Stimulated activated CD4-positive, alpha-beta T cell treated with anti-CD3 and anti-CD28 coated beads, Interleukin-2, amount 100 ng/mL, for 24 hours (primary cell): ENCODE measurements at places on chromosomes 16 and 17.

GRCh38 chr16:273547-274421, 2.0 kb downstream of the RGS11 start:
- no peak for DNase-seq

GRCh38 chr17:38447502-38448085, 19.3 kb downstream of the ARHGAP23 start:
- no peak for DNase-seq

DNA sequence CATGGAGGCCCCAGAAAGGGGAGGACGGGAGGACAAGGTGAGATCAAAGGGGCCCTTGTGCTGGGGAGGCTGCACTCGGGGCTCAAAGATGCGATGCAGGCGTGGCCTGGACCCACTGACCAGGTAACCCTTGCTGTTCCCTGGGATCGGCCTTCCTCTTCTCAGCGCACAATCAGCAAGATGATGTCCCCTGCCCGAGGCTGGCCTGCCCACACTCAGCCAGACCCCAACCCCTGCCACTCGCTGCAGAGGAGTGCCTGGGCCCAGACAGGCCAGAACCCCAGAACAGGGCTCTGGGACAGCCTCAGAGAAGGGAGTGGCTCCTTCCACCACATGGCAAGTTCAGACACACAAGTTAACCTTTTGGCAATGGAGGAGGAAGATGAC, 14.8 kb downstream of the KIFC3 start:
- no peak for DNase-seq

DNA sequence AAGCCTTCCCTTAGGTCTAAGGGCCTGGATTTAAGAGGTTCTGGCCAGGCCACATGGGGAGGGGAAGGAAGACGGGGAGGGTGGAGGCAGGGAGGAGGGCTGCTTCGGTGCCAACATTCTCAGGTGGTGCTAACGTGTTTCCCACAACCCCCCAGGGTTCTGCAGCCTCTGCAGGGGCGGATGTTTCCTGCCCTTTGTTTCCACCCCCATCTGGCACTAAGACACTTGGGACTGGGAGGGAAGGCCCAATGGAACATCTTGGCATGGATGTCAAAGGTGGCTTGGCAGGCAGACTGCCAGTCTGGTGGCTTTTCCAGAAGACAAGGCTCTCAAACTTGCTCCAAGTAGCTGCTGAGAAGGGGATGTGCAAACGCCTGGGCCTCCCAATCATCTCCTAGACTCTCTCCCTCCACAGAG, 12.7 kb downstream of the HIC1 start:
- DNase-seq: no peak

DNA sequence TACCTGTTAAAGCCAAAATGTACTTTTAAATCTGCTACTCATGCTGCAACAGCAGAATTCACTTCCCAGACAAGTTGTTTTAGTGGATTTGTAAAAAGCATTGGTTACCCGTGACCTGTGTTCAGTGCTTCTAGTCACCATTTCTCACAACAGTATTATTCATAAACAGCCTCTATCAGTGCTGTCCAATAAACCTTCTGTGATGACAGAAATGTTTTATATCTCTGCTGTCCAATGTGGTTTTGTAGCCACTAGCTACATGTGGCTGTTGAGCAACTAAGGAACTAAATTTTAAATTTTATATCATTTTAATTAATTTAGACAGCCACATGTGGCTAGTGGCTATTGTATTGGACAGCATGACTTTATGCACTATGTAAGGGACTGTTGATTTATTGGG, 12.6 kb downstream of the MAP3K3 start:
- no peak for DNase-seq

GRCh38 chr17:18017958-18018357, 21.0 kb downstream of the ATPAF2 start:
- DNase-seq: no peak

DNA sequence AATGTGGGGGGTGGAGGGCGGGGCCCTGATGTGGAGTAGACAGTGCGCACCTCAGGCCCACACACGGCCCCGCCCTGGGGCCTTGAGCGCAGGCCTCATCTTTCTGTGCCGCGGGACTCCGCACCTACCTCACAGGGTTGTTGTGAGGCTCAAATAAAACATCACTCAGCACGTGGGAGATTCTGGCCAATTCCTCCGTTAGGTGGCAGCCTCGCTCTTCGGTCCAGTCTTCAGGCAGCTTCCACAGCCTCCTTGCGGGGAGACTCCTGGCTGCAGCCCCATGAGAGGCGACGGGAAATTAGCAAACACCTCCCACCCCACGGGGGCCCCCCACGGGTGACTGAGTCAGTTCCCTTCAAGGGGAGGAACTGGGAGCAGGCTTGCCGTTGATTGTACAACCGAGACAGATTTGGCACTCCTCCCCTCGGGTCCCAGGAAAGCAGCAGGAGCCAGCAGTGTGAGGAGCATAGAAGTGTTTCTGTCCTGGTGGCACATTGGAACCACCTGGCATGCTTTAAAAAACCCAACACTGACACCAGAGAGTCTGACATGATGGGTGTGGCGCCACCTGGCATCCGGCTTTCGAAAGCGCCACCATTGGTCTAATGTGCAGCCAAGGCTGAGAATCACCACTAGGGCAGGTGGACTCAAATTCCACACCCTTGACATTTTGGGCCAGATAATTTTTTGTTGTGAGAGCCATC, 7.6 kb downstream of the MRM1 start:
- DNase-seq: no peak

DNA sequence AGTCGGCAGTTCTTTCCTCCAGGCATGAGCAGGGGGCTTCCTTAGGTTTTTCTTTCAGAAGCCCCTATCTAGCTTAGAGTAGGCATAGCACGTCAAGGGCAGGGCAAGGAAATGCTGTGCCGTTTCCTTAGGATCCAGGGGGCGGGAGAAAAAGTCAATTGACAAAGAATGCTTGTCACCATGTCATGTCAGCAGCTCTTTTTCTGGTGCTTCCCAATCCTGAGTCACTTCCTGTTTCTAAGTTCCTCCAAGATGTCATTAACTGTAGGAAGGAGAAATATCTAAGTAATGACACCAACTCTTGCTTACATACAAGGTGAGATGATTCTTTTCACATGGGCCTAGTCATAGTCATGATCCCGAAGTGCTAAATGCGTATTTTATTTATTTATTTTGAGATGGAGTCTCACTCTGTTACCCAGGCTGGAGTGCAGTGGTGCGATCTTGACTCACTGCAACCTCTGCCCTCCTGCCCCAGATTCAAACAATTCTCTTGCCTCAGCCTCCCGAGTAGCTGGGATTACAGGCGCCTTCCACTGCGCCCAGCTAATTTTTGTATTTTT, 35.2 kb downstream of the GJC1 start:
- DNase-seq: no peak

GRCh38 chr17:44830359-44831288, 537 bp upstream of the GJC1 start:
- DNase-seq: peak; percentile 23

DNA sequence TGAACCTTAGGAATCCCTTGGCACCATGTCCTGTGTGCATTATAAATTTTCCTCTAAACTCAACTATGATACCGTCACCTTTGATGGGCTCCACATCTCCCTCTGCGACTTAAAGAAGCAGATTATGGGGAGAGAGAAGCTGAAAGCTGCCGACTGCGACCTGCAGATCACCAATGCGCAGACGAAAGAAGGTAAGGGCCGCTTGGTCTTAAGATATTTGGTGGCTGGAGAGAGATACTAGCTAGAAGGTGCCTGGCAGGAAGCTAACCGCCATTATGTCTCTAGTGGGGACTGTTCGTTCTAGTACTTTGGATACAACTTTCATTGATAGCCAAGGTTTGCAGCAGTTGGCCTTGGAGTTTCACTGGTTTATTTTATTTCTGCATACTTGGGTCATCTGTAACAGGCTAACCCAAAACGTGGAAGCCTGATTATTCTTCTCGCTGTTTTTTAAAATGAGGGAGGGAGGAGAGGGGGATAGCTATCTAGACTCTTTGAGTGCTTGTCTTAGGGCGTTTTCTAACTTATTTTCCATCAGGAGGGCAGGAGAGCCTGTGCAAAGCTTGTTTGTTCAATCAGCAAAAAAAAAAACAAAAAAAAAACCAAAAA, 1.3 kb downstream of the RBBP6 start:
- no peak for DNase-seq

DNA sequence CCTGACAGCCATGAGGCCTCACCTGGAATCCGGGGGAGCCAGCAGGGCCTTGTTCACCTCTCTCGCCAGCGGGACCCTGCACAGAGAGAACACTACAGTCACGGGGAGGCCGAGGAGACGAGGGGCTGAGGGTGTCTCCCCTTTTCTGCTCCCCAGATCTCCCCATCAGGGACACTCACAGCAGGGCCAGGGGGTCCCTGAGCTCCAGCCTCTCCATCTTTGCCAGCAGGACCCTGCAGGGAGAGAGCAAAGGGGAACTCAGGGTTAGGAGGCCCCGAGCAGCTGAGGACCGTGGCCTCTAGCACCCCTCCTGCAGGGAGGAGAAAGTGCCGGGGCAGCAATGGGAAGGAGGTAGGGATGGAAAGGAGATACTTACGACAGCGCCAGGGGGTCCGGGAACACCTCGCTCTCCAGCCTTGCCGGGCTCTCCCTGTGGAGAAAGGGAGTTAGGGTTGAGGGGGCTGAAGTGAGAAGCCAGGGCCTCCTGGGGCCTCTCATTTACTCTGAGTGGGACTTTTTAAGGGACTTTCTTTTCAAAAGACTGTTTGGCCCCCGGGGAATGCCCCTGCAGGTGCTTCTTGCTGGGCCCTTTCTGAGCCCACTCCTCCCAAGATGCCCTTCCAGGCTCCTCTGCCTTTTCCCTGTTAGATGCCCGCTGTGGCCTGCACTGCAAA, 8.7 kb downstream of the COL1A1 start:
- DNase-seq: no peak

DNA sequence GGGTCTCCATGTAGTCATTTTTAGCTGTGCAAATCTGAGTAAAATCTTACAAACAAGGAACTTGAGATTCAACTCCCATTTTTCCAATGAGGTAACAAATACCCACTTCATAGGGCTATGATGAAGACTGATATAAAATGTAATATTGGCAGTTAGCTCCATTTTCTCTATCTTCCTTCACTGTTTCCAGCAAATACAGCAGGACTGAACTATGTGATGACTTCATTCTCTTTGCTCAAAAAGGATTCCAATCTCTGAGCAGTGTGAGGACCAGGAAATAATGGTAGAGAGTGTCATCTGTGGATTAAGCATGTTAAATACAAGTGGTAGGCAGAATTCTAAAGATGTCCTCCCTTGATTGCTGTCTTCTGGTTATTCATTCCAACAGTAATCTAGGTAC, 18.3 kb downstream of the RND2 start:
- DNase-seq: no peak

GRCh38 chr17:29091606-29092289, 48.8 kb downstream of the PIPOX start:
- DNase-seq: no peak

DNA sequence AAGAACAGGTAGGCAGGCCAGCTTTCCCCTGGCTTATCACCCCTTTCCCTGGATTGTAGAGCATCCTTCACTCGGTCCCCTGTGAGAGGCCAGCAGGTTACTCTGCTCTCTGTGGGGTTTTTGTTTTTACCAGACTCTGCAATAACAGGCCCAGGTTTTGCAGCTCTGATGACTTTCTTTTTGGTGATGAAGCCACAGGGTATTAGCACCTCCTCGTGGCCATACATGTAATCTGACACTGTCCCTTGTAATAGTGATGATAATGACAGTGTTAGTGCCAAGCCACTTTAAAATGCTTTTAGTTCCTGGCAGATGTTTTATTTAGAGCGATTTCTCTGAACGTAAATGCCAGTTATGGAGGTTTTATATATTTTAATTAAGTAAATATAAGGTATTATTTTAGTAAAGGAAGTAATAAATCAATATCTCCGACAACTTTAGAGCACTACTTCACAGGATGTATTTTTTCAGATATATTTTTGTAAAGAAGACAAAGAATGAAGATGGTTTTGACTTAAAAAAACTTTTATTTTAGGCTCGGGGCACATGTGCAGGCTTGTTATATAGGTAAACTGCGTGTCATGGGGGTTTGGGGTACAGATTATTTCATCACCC, 38.0 kb upstream of the CPHXL start:
- DNase-seq: peak; percentile 57

DNA sequence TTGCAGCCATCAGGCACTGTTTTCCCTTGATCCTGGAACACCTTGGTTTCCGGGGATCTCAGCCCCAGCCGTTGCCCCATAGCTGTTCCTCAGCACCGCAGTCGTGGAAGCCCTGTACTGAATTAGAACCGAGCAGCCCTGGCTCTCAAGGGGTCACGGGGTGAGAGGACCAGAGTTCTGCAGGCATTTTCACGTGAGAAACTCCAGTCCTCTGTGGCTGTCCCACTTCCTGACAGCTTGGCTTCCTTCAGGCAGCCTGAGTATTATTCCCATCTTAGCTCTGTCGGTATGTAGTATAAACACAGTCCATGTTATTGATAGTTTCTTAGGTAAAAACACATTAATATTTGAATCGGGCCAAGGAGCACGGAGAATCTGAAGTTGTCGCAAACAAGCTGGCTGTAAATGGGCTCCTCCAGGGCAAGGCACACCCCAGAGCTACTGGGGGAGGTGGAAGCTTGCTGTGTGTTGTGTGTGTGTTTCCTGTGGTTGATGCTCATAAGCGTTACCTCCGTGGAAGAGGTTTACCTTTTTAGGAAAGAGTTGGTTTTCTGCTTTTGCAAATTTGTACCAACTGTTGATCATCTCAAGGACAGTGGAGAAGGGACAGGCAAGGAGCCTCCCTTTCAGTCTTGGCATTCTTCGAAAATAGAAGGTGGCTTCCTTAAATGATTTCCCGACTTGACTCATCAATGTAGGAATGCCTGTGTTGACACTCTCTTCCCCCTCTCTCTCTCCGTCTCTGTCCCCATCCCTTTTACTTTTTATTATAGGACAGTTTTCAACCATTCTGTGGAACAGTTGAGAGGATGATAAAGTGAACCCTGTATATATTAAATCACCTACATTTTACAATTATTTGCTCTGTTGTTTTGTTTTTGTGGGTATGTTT, 208.9 kb upstream of the CHMP6 start:
- DNase-seq: no peak

DNA sequence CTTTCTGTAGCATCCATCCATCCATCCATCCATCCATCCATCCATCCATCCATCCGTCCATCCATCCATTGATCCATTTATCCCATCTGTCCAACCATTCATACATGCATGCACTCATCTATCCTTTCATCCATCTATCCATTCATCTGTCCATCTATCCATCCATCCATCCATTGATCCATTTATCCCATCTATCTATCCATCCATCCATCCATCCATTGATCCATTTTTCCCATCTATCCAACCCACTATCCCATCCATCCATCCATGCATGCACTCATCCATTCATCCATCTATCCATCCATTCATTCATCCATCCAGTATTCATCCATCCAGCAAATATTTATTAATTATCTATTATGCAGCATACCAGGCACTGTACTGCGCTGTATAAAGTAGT, 34.8 kb downstream of the IRX5 start:
- DNase-seq: no peak

GRCh38 chr17:67280279-67280678, 35.3 kb upstream of the HELZ start:
- no peak for DNase-seq

DNA sequence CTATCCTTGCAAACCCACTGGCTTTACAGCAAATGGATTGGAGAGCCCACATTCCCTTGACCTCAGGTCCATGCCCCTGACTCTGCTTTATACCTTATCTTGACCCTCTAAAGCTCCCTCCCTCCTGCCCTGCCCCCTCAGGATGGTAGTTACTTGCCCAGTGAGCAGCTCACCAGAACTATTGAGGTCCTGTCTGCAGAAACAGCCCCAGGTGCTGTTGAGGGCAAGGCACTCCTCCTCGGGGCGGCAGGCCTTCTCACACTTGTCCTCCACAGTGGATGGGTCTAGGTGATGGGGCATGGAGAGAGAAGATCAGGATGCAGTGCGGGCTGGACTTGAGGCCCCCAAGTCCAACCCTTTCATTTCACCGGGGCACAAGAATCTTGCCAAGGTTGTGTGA, 4.6 kb downstream of the GP2 start:
- DNase-seq: no peak
